ENCODE measurements at places on chromosomes 4 and X.

GRCh38 chr4:140904904-140905303 lies 148.7 kb upstream of the TBC1D9 start:
- no peak for DNase-seq

GRCh38 chrX:40864972-40865371 lies 129.6 kb upstream of the MED14 start:
- DNase-seq = no peak

- no peak for DNase-seq
Measured at GRCh38 chr4:6474705-6475457, 2.5 kb upstream of the PPP2R2C start.

GRCh38 chr4:113823291-113823659 lies 61.7 kb upstream of the CAMK2D start:
- DNase-seq = no peak

- no peak for DNase-seq
Measured at GRCh38 chr4:68906780-68907137, 44.8 kb downstream of the UGT2A3 start.

- no peak for DNase-seq
Measured at GRCh38 chr4:54016504-54016903, 47.9 kb downstream of the CHIC2 start.

GRCh38 chrX:1244164-1245076 lies 24.2 kb upstream of the CSF2RA start:
- no peak for DNase-seq

GRCh38 chr4:110621328-110621812 lies 1.5 kb downstream of the PITX2 start:
- DNase-seq = no peak

DNA sequence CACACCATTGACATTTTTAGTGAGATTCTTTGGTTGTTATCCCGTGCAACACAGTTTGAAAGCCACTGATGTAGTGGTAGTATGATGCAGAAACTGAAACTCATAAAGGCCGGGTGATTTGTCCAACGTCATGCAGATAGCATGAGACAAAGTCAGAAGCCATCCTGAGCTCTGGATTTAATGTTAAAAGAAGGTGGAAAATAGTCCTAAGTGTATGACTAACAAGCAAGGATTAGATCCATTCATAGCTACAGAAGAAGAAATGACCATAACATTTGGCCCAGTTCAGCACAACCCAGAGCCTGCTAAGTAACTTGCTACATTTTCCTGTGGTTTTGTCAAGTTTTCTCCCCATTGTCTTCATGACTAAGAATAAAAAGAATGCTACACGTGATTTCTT lies 142.4 kb downstream of the AMELX start:
- no peak for DNase-seq

- no peak for DNase-seq
Measured at GRCh38 chrX:38970845-38971244, 169.6 kb downstream of the MID1IP1 start.

DNA sequence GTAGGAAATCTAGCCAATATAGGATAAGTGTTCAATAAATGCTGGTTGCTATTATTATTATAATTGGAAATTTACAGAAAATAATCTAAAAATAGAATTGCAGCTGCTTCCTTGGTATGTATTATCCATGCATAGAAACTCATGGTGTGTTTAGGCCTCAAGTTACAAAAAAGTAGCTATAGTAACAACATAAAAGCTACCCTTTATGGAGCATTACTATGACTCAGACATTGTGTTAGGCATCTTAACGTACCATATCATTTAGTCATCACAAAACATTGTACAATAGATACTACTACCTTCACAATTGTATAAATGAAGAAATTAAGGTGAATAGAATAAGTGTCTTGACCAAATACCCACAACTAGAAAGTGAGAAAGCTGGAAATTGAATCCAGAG lies 126.9 kb upstream of the NRK start:
- peak; percentile 69 for DNase-seq

DNA sequence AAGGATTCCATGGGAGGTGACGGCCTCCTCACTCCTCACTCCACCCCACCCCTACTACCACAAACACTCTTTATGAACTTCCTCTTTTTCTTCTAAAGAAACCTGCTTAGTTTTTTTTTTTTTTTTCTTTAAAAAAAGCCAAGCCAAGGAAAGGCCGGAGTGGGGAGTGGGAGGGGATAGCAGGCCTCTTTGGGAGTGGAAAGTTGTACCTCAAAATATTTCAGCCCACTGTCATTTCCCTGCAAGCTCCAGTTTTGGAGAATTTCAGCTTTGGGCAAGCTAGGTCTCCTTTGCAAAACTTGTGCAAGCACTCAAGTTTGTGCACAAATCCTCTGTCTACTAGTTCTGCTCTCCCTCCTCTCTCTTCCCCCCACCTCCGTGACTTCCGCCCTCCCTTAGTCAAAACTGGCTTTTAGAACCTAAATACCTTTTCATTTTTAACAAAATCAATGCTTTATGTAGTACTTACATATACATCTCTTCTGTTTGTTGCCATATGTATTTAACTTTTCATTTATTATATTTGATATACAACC lies 512 bp upstream of the ANTXR2 start:
- DNase-seq = no peak

DNA sequence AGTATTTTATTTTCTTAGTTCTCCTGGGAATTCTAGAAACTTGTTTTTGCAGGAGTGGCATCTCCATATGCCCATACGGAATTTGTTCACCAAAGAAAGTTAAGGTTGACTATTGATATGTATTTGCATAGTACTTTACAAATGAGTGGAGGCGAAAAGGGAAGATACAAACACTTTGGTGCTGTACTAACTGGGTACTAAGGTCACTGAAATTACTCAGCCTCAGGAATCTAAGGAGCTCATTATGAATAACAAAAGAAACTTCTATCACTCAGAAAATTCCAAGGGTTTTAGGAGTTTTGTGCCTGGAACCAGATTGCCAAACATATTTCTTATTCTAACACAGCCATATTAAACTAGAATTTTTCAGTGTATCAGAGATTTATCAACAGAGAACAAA lies 27.4 kb upstream of the TMPRSS11B start:
- DNase-seq = no peak

DNA sequence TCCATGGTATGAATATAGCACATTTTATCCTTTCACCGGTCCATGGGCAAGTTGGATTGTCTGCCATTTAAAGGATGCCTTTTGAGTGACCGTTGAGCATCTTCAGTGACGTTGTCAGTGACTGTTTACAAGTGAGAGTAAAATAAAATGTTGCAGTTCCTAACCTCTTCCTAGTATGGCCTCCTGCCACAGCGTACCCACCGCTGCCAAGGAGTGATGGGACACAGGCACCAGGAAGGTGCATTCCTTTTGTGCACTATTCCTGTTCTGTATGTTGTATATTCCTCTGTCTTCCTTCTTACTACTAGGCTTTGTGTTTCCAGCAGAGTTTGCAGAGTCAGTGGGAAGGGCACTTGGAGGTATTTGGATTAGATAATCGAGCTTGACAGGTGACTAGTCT lies 61.5 kb downstream of the SNX25 start:
- DNase-seq = no peak

DNA sequence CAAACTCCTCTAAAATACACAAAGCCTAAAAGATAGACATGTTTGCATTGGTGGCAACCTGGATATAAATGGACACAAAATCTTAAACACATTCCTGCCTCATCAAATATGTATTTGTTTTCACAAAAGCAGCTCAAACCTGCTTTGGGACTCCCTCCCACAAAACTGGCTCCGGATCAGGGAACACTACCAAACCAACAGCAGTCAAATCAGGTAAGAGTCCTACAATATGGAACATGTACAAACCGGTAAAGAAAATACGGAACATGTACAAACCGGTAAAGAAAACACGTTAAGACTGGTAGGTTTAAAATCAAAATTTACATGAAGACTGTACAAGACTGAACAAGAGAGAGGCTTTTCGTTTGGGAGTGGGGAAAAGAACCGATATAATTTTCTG lies 4.3 kb downstream of the AMTN start:
- DNase-seq = peak; percentile 92

GRCh38 chrX:150487369-150488094 lies 80.9 kb upstream of the MTM1 start:
- no peak for DNase-seq

DNA sequence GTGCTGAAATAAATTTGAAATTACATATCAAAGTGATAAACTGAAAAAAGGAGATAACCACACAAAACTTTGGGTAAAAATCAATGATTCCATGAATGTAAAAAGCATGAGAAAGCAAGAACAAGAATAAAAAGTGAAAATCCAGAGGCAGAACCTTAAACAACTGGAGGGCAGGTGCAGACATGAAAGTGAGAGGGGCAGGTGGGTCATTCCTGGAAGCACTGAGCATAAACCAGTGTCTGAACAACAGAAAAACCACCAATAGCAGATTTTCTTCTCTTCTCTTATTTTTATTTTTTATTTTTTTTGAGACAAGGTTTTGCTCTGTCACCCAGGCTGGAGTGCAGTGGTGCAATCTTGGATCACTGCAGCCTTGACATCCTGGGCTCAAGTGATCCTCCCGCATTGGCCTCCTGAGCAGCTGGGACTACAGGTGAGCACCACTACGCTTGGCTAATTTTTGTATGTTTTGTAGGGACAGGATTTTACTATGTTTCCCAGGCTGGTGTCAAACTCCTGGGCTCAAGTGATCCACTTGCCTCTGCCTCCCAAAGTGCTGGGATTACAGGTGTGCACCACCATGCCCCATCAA lies 46.8 kb upstream of the GPR78 start:
- DNase-seq = no peak

DNA sequence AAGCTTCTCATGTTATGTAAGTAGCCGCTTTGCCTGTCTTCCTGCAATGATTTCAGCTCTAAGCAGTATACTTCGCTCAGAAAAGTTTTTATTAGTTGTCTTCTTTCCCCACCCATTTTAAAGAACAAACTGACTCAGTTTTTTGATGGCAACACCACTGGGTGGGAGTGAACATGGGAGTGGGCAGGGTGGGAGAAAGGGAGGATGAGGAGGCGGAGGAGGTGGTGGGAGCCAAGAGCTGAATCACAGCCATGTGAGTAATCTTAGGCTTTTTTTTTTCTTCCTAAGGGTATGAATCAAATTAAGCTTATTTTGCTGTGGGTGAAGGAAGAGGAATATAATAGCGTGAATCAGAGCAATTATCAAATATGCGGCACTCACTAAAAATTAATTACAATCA lies 574.3 kb upstream of the DIPK2B start:
- peak; percentile 74 for DNase-seq

DNA sequence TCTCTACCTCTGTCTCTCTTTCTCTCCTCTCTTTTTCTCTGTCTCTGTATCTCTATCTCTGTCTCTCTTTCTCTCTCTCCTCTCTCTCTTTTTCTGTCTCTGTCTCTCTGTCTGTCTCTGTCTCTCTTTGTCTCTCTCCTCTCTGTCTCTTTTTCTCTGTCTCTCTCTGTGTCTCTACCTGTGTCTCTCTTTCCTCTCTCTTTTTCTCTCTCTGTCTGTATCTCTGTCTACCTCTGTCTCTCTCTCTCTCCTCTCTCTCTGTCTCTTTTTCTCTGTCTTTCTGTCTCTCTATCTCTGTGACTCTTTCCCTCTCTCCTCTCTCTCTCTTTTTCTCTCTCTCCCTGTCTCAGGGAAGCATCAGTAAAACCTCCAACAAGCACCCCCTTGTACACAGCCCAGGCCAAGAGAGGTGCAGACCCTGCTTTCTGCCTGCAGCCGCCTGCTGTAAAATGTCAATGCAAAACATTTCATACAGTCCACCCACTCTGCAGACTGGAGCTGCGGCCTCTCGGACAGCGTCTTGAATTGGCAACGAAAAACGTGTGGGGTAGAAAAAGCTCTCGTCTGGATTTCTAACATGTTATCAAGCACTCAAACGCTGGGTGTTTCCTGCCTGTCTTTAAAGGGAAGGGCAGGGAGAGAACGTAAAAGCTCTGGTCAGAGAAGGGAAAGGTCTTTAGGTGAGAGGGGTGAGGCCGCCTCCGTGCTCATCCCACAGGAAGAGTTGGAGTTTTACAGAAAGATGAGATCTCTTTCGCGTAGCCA lies 3.7 kb upstream of the SHOX start:
- no peak for DNase-seq

DNA sequence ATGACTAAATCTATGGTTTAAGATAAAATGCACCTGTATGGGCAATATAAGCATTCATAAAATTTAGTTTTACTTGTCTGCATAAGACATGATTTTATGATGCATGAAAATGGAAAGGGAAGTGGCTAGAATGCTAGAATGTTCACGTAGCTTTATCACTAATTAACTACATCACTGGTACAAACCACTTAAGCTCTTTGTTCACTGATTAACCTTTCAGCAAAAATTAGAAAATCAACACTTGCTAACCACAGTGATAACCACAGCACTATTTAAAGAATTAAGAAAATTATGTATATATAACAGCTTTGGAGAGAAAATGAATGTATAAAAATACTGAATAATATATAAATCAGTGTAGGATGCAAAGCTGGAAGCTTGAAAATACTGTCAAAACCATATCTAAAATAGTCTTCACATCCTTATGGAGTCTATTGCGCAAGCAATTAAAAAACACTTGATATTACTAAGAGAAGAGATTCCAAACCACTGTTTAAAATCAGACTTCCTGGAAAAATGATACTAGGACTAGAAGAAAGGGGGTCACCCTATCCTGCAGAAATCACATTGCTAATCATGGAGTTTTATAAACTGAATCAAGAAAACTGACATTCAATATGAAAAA lies 51.9 kb downstream of the EFHC2 start:
- no peak for DNase-seq

DNA sequence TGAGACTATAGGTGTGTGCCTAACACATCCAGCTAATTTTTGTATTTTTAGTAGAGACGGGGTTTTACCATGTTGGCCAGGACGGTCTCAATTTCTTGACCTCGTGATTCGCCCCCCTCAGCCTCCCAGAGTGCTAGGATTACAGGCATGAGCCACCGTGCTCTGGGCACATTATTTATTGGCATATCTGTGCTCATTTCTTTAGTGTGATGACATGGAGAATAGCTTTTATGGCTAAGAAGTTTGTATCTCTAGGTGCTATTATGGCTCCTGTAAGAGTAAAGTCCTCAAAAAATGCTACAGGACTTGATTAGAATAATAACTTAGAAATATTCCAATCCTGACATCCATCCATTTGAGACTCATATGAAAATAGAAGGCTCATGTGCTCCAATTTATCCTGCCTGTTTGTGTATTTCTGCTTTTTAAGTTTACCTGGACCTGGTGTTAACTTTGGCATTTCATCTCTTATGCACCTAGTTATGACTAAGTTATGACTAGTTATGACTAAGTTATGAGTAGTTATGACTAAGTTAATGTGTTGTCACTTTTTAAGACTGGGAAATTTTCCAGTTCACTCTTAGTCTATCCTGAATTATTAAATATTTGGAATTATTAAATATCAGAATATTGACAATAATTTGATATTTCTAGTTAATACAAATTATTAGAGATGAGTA lies 36.4 kb upstream of the UNC5C start:
- DNase-seq = peak; percentile 56
